ENCODE measurements at places on chromosomes 4 and X.

DNA sequence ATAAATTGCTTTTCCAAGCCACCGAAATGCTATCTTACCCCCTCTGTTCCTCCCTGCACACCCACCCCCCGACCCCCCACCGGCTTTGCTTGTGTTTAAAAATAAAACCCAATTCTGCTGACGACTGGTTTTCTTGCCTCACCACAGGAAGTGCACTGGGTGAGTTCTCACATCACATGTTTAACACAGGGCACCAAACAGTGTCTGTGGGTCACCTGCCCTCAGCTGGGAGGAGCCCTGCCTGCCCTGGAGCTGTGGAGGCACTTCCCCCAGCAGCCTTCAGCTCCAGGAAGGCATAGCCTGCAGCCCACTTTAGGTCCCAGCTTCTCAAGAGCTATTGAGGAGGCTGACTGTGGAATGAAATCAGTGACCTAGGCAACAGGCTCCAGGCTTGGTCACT lies 8.8 kb downstream of the TMEM255A start:
- DNase-seq, result no peak

- DNase-seq, result no peak
Observed at GRCh38 chr4:44070843-44071242, 377.8 kb downstream of the KCTD8 start.

DNA sequence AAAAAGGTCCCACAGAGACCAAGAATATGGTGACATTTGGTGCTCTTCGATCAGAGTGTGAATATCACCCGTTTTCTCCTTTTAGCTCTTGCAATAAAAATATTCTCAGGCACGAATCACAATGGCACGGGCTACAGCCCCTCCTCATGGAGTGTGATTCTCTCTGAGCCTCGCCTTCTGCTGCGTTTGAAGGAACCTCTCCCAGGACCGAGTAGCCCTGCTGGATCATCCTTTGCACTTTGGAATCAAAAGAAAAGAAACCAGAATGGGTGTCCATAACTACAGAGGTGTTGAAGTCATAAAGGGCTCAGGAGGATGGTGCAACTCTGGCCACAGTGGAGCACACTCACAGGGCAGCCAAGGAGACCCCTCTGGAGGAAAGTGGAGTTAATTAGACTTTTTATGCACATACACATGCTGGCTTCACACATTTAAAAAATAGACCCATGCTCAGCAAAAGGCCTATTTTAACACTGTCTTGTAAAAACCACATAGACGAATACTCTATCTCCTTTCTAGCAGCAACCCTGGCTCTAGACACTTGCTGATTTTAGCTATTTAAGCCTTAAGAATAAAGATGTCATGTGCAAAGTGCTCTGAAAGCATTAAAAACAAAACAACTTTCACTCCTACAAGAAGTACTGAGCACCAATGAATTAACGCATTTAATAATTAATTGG lies 19.1 kb downstream of the MAML3 start:
- no peak for DNase-seq

GRCh38 chr4:106208481-106209460 lies 107.2 kb downstream of the TBCK start:
- DNase-seq, result no peak

- peak; percentile 63 for DNase-seq
Observed at GRCh38 chrX:111447298-111447697, 35.3 kb upstream of the DCX start.

- DNase-seq, result no peak
Observed at GRCh38 chr4:36476135-36476534, 194.7 kb downstream of the DTHD1 start.

GRCh38 chrX:11445540-11445939 lies 152.3 kb downstream of the AMELX start:
- DNase-seq, result no peak

GRCh38 chr4:107317611-107318010 lies 281.5 kb upstream of the DKK2 start:
- DNase-seq, result no peak

DNA sequence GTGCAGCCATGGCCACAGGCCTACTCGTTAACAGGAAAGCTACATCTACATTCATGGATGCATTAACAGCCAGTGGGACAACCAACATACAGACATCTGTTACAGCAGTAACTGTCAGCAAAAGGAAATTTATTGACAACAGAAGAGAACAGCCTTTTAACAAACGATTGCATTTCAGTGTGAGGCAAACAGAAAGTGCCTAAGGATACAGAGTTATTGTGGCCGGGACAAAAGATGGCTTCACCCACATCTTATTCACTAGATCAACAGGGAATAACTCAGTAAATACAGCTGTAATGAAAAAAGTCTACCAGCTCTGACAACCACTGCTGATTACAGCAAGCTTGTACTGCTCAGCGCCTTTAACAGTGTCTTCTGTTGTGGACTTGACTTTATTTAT lies 61.5 kb upstream of the TBL1X start:
- DNase-seq, result no peak

DNA sequence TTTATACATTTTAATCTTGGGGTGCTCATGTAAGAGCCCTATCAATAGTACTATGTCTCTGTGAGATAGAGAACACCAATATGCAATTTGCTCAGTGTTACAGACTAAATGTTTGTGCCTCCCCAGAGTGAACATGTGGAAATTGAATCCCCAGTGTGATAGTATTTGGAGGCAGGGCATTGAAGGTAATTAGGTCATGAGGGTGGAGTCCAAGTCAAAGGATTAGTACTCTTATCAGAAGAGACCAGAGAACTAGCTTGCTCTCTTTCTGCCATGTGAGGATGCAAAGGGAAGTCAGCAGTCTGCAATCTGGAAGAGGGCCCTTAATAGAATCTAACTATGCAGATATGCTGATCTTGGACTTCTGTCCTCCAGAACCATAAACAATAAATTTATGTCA lies 1317.0 kb downstream of the STIM2 start:
- no peak for DNase-seq

DNA sequence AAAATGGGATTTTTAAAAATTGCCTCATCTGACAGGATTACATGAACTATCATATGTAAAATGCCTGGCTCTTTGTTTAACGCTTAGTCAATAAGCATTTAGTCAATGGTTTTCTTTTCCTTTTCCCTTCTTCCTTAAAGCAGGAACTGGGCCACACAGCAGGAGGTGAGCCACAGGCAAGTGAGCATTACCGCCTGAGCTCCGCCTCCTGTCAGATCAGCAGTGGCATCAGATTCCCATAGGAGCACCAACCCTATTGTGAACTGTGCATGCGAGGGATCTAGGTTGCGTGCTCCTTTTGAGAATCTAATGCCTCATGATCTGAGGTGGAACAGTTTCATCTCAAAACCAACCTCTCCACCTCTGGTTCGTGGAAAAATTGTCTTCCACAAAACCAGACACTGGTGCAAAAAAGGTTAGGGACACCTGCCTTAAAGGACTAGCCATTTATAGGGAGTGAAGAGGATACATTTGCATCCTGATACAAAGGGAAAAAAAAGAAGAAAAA lies 306.1 kb downstream of the FBXW7 start:
- DNase-seq, result no peak

GRCh38 chr4:84685105-84685504 lies 102.2 kb downstream of the CDS1 start:
- no peak for DNase-seq

DNA sequence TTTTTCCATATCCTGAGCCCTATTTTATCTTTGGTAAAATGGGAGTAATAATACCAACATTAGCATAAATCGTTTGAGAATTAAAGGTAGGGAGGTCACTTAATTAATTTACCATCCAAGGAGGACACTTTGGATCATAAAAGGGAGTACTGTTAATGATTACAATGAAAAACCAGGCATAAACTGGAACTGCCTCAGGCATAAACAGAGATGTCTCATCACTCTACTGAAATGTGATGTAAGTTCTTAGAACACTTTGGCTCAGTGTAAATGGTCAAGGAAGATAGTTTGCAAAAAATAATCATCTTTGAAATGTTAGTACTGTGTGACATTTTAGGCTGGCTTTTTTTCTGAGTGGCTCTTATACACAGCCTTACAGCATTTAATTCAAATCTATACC lies 268.7 kb downstream of the SLC39A8 start:
- DNase-seq, result no peak

- no peak for DNase-seq
Observed at GRCh38 chrX:69173906-69174305, 8.7 kb upstream of the PJA1 start.

- DNase-seq, result no peak
Observed at GRCh38 chrX:44937606-44938005, 64.6 kb downstream of the KDM6A start.

DNA sequence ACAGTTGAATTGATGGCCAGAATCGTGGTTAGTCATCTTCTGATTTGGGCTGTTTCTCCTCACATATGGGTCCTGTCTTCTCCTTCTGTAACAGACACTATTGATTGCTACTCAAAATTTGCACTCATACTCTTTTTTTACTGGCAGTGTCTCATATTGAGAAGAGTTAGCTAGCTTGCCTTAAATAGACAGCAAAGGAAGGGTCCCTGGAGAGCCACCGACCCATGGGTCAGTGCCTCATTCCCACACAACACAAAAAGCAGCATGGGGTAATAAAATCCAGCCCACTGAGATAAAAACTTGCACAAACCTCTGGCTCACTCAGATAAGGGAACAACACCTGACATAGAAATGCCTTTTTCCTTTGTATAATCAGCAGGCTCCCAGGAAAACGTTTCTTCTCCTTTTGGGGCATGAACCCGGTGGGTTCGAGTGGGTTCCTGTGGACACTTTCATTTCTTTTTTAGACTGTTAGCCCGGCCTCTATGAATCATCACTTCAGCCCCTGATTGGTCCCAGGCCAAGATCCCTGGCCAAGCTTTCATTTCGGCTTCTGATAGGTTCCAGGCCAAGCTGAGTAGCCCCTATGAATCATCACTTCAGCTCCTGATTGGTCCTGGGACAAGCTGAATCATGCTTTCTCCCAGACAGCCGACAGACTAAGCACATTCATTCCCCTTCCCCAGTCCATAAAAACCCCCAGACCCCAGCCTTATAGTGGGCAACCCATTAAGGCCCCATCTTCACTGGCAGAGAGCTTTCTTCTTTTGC lies 408.1 kb downstream of the DCAF12L2 start:
- DNase-seq, result no peak

- no peak for DNase-seq
Observed at GRCh38 chr4:109195646-109196045, 106.8 kb downstream of the COL25A1 start.

DNA sequence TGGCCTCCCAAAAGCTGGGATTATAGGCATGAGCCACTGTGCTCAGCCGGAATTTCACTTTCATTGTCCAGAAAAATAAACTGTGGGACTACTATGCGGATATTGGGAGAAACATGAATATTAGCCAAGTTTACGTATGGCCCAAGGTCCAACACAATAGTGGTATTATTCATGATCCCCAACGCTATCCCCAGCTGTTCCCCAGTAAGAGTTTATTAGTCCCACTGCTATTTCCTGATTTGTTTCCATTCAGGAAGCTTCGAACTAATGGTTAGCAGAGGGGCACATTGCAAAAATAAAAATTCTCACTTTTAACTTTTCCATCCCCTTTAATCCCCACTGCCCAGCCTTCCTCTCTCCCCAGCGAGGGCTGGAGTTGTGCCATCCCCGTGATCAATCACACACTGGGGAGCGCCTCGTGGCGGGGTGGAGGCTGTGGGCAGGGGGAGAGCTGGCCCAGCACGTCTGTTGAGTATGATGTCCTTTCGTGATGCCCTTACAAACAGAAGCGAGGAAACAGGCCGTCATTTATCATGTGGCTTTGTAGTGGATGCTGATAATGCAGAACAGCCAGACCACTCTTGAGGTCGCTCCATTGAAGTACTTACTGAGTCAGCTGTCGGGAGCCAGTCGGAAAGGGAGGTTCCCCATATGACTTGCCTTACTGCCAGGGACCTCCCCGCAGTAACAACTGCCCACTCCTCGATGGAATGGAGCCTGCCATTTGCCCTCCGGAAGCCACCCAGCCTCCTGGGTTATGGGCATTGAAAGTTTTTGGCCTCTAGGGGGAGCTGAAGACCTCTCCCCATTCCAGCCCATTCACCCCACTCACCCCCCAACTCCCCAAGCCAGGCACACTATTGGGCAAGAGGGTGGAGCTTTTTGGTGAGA lies 117.0 kb downstream of the KDR start:
- no peak for DNase-seq

- DNase-seq, result no peak
Observed at GRCh38 chr4:77994194-77994721, 62.9 kb upstream of the FRAS1 start.

GRCh38 chrX:8254401-8254800 lies 83.3 kb upstream of the VCX2 start:
- DNase-seq, result no peak

DNA sequence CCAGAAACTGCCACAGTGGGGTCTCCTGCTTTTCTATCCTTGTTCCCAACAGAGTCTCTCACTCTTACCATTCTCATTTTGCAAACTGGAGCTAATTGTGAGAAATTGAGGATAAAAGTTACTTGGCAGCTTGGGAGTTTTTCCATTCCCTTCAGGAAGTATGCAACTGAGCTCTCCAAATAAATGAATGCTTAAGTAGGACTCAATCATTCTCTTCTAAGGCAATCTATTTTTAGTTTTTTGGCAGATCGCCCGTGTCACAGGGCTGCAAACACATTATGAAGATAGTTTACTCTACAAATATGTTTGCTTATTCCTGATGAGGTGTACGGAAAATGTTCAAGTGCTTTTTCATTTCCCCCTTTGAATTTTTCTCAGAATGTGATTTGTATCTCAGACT lies 5.3 kb downstream of the ASB11 start:
- peak; percentile 42 for DNase-seq

GRCh38 chr4:84878546-84878945 lies 87.9 kb downstream of the WDFY3 start:
- no peak for DNase-seq

DNA sequence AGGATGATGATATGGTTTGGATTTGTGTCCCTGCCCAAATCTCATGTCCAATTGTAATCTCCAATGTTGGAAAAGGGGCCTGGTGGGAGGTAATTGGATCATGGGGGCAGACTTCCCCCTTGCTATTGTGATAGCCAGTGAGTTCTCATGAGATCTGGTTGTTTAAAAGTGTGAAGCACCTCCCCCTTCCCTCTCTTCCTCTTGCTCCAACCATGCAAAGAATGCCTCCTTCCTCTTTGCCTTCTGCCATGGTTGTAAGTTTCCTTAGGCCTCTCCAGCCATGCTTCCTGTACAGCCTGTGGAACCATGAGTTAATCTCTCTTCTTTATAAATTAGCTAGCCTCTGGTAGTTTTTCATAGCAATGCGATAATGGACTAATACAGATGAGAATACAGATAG lies 19.7 kb upstream of the ALG13 start:
- DNase-seq, result no peak

- DNase-seq, result no peak
Observed at GRCh38 chr4:130479020-130479419, 1383.1 kb downstream of the C4orf33 start.

GRCh38 chr4:98503676-98504075 lies 154.7 kb downstream of the TSPAN5 start:
- no peak for DNase-seq

DNA sequence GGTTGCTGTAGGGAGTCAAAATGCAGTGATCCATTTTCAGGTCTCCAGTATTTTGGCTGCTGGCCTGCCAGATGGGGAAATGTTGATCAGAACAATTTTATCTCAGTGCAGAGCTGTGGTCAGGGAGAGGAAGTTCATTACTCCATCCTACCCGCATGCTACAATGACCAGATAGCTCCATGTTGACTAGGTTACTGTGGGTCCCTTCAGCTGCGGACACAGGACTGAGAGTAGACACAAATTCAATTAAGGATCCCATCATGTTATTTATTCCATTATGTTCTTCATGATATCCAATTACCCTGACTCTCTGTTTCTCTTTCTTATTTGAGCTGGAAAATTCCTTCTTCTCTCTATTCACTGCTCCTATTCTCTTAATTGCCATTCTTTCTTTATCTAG lies 16.3 kb downstream of the SYNPO2 start:
- no peak for DNase-seq

- no peak for DNase-seq
Observed at GRCh38 chr4:138841343-138841742, 174.2 kb upstream of the NOCT start.
